KG1 (cell line): ENCODE measurements at places on chromosomes 11 and 22.

GRCh38 chr11:46382646-46383403 lies 1.4 kb downstream of the MDK start:
- no peak for DNase-seq

GRCh38 chr11:127233998-127234397 lies 233.4 kb upstream of the KIRREL3 start:
- no peak for DNase-seq

DNA sequence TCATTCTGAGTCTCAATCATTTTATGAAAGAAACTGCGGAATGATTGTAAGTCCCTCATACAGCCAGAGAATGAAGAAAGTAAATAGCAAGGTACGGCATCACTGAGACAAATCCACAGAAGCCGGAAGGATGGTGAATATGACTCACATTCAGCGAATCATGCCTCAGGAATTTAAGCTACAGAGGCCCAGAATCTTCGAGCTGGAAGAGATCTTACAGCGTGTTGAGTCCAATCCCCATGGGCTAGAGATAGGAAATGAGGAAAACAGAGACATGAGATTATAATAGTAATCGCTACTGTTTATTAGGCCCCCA lies 173.2 kb downstream of the KIF18A start:
- DNase-seq, result no peak

GRCh38 chr22:35838855-35839576 lies 121.3 kb downstream of the APOL5 start:
- DNase-seq, result no peak

- DNase-seq, result peak; percentile 13
Measured at GRCh38 chr22:20130319-20130718, 1.3 kb upstream of the ZDHHC8 start.

DNA sequence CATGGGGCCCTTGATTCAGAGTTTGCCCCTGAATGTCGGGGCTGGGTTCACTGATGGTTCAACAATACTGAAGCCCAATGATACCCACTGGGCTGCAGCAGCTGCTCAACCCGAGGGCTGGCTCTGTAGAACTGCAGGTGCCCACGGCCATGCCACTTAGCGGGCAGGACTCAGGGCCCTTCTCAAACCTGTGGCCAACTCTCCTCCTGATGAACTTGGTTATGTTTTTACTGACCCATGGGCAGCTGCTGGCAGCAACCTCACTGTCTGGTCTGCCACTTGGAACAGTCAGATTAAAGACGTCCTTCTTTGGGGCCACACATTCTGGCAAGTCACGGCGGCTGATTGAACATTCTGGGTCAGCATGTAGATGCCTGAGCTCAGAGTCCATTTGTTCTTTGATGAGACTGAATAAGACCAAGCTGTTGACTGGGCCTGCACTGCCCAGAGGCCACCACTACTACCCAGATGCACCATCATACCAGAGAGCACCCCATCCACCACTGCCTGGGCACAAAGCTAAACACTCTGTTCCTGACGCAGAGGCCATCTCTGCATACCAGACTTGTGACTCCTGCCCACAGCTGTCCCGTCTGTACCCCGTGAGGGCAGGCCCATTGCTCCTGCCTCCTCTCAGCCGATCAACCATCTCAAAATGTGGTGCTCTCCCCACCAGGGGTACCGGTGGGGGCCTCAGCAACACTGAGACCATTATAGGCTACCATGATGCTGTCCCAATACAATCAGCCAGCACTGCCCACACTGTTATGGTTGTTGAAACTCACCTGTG lies 67.8 kb downstream of the SHANK2 start:
- no peak for DNase-seq

DNA sequence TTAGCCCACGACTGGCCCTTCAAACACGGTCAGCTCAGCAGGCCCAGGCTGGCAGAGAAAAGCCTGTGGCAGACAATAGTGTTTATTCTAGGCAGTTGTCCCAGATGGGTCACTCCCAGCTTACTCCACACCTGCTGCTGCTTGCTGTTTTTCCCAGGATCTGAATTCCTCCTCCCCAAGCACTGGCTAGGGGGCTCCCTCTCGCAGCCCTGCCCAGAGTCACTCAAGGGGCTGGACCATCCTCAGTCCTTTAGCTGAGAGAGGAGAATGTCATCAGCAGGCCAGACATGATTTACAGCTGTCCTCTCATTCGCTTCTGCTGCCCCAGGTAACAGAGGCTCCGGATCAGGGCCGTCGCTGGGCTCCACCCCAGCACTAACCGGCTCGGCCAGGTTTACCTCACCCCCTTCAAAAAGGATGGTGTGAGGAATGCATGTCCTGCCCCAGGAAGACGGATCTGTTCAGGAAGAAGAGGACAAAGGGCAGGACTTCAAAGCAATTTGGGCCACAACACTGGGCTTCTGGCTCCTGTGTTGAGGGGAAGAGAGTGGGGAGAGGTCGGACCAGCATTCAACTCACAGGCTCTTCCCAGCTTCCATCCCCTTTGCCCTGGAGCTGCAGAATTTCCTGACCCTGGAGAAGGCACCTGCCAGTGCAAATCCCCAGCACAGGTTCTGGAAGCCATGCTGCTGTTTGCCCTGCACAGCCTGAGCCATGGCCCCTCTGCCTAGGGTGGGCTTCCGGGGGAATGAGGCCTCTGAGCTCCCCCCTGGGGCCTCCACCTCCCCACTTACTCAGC lies 59.7 kb upstream of the BARX2 start:
- no peak for DNase-seq

DNA sequence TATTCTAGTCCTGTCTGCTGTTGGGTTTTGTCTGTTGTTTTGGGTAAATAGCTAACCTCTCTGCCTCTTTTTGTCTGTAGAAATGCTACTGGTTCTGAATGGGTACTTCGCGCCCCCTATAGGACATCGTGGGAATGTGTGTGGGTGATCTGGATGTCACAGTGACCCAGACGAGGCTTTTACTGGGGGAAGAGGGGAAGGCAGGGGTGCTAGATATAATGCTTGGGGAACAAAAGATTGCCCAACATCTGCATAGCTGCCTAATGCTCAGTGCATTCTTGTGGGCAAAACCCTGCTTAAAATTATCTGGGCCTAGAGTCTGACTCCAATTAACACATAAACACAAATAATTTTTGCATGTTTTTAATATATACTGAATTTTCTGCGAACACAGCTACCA lies 57.7 kb downstream of the BMAL1 start:
- no peak for DNase-seq

DNA sequence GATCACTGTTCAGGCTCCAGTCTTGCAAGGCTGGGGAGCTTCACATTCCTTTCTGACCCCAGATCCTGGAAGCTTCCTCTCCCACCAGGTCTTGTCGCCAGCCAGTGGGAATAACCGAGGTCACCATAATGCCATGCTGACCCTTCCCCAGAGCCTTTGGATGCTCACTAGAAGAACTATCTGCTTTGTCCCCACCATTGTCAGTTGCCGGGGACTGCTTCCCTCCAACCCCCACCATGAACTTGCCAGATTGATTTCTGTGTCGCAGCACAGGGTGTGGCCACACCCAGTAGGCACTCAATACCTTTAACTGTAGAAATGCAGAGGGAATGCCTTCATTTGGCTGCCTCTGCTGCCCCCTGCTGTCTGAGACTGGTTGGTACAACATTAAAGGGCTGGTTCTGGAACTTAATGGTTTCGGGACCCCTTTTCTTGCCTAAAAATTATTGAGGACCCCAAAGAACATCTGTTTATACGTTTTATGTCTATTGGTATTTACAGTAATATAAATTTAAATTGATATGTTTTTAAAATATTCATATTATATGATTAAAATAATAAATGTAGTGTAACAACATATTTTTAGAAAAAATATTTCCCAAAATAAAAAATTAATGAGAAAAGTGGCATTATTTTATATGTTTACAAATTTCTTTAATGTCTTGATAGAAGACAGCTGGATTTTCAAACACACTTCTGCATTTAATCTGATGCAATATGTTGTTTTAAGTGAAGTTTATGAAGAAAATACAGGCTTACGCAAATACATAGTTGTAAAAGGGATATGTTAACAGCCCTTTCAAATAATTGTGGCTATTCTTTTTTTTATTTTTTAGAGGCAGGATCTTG lies 6.7 kb upstream of the GDPD5 start:
- peak; percentile 69 for DNase-seq

GRCh38 chr11:1015826-1016545 lies 20.5 kb downstream of the MUC6 start:
- no peak for DNase-seq

DNA sequence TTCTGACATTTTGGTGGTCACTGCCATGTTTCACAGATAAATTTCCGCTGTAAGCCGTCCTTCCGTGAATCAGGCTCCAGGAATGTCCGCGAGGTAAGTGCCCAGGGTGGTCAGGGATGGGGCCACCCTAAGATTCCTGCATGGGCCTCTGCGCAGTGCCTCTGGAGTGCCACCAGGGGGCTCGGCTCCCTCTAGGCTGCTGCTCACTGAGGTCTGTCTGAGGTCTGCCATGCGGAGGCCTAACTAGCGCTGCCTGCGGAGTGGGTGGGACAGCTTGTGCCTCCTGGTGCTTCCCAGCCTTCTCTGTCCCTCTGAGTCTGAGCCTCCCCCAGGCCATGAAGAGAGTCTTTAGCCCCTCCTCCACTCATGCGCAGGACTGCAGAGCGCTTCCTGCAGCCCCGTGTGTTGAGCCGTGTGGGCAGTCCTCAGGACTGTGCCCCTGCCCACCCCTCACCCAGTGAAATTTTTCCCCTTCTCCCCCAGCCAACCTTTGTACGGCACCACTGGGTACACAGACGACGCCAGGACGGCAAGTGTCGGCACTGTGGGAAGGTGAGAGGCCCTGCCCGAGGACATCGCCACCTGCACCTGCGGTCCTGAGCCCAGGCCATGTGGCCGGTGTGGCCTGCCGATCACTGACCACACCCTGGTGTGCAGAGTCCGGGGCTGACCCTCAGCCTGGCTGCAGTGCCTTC lies 11.9 kb upstream of the MDK start:
- DNase-seq, result no peak

DNA sequence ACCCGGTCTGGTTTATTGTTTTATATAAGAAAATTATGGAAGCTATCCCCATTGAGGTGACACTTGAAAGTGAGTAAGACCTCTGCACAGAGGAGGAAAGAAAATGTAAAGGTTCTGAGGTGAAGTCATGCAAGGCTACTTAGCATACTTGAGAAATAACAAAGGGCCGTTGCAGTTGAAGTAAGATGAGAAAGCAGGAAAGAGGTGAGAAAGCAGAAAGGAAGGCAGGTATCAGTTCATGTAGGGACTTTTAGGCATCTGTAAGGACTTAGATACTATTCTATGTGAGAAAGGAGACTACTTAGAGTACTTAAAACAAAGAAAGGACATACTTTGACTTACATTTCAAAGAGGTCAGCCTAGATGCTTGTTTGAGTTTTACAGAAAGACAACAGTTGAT lies 84.7 kb downstream of the CASP12 start:
- DNase-seq, result no peak

DNA sequence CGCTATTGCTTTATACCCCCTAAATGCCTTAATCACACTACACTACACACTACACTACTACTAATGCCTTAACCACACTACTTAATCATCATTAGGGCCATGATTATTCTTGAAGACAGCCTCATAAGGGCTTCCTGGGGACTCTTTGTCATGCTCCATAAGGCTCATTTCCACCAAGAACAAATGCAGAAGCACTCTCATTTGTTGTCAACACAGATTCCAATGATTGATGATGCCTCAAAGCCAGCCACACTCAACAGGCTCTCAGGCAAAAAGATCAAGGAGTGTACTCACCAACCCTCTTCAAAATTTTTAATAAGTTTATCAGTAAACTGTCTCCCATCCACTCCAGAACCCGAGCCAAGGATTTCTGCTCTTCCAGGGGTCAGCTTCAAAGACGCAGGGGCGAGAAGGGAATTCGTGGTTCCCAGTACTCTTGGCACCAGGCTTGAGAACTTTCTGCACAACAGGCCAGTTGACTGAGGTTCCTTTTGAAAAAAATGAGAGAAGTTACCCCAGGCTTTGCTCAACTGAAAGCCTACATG lies 204.7 kb upstream of the GUCY1A2 start:
- DNase-seq, result no peak

GRCh38 chr11:125948278-125949051 lies 2.6 kb downstream of the VSIG10L2 start:
- no peak for DNase-seq

DNA sequence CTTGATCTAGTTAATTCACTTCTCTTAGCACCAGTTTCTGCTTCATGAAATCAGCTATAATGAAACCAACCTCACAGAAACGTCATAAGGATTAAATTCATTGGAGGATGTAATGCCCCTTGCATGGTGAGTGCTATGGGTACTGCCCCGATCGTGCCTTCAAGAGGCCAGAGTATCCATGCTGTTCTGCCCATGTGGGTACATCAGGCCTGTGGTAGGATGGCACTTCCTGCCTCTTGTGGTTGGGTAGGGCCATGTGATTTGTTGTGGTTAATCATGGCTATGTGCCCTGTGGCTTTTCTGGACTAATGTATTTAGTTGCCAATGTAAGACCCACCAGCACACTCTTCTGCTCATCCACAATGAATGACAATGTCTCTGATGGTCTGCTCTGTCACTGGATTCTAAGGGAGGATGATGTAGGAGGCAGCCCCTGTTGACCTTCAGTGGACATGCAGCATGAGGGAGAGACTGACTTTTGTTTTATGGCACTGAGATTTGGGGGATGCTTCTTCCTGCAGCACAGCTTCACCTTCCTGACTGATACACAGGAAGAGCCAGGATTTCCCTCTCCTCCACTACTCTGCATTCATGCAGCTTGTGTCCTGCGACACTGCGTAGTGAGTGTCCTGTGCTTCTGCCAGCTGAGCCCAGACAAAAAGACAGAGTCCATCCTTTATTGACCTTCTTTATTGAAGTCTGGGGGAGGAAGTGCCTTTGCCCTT lies 66.2 kb downstream of the DHCR7 start:
- DNase-seq, result no peak

DNA sequence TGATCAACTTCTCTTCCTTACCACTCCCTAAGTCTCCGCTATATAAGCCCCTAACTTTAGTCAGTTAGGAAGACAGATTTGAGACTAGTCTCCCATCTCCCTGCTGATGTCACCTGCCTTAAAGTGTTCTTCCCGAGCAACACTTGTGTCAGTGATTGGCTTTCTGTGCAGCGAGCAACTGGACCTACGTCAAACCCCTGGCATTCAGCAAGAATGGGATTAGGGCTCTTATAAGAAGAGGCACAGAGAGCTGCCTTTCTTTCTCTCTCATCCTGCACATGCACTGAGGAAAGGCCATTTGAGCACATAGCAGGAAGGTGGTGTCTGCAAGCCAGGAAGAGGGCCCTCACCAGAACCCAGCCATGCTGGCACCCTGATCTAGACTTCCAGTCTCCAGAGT lies 116.6 kb upstream of the THY1 start:
- DNase-seq, result no peak

- no peak for DNase-seq
Measured at GRCh38 chr22:43532301-43533155, 120.7 kb downstream of the MPPED1 start.

GRCh38 chr22:29842740-29843139 lies 4.7 kb upstream of the ASCC2 start:
- DNase-seq, result no peak

- DNase-seq, result peak; percentile 69
Measured at GRCh38 chr11:57641011-57641807, 8.5 kb downstream of the YPEL4 start.
